ENCODE measurements at places on chromosomes 4 and X.

GRCh38 chr4:92182006-92182735, 121.6 kb upstream of the GRID2 start:
- DNase-seq: no peak

DNA sequence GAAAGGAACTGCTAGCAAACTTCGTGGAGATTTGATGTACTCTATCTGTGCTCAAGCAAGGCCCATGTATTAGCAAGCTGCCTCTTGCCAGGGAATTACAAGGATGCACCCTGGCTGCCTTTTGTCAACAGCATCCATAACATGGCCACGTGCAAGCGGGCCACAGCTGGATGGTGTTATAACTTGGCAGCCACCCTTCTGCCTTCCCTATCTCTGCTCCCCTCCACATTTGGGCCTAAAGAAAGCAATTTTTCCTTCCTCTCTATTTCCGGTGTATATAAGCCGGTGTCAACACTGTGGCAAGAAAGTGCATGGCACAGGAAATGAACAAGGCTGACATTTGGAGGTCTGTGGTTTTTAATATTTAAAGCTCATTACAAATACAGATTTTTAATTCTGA, 94.8 kb downstream of the CLNK start:
- DNase-seq: no peak

DNA sequence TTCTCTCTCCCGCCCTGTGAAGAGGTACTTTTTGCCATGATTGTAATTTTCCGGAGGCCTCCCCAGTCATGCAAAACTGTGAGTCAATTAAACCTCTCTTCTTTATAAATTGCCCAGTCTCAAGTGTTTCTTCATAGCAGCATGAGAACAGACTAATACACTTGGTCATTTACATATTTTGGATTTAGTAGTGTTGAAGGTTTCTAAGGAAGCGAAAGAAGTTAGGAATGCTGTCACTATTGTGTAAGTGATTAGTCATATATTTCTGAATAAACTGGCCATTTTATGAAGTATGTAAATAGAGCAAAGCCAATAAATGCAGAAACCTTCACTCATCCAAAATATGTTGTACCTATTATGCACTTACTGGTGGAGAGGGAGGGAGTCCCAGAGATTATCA, 34.4 kb upstream of the GK2 start:
- no peak for DNase-seq

DNA sequence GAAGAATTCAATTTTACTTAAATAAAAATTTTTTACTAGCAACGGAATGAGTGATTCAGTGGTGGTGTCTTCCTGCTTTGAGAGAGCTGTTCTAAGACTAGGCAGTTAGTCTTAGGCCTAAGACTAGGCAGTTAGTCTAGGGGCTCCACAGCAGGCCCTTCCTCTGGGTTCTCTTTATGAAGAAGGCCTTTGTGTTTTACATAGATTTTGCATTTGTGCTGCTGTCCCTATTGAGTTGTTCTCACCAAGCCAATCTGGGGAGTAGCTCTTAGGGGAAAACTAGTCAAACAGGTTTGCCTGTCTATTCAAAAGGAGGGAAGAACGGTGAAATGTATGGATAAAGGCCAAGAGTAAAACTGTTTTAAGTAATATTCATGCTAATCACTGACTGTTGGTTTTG, 7.6 kb downstream of the UGT8 start:
- no peak for DNase-seq

- DNase-seq: no peak
Observed at GRCh38 chr4:119206178-119206577, 6.3 kb upstream of the USP53 start.

DNA sequence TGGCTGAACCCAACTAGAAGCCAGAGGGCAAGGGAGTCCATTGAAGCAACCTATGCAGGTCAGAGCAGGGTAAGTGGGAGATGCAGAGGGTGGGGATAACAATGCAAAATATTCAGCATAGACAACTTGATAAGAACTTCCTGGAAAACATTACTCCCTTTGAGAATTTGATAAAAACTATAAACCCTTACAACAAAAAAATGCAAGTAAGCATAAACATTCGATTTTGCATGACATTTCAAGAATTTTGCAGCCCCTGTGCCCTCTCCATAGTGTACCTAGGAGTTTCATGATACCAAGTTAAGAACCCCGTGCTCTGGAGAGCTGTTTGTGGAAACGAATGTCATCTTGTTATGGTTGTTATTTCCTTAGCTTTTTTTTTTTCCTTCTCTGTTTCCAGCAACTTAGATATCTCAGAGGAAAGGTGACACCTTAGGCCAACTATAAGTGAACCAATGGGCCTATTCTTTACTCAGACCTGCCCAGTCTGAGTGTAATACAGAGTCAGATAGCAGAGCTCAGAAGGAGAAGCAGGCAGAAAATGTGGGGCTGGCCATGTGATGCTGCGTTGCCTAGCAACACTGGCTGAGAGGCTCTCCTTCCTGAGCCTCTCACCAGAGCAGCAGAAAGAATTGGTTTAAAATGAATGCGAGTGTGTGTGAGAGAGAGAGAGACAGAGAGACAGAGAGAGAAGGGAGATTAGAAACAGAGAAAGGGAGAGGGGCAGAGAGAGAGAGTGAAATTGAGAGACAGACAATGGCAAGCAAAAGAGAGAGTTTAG, 36.7 kb upstream of the GABRQ start:
- DNase-seq: no peak

Data from effector memory CD8-positive, alpha-beta T cell (primary cell).